KBM-7 (cell line): ENCODE measurements at places on chromosomes 2 and 18.

DNA sequence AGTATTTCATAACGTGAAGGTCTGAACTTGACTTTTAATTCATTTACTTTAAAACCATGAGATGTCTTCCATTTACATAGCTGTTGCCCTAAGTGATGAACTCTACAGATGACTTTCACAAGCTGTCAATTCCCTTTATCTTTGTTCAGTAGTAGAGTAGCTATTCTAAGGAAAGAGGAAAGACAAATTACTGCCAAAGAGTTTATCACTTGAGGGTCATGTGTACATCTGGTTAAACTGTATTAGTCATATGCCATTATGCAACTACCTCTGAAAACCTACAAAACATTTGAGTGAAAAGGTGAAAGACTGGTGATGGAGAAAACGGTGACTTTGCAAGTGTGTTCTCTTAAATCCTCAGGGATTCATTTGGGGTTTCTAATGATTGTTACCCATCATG is 763.9 kb downstream of the TMEM182 start:
- DNase-seq: no peak

GRCh38 chr2:109243526-109244303 is 114.7 kb downstream of the SH3RF3 start:
- no peak for DNase-seq

DNA sequence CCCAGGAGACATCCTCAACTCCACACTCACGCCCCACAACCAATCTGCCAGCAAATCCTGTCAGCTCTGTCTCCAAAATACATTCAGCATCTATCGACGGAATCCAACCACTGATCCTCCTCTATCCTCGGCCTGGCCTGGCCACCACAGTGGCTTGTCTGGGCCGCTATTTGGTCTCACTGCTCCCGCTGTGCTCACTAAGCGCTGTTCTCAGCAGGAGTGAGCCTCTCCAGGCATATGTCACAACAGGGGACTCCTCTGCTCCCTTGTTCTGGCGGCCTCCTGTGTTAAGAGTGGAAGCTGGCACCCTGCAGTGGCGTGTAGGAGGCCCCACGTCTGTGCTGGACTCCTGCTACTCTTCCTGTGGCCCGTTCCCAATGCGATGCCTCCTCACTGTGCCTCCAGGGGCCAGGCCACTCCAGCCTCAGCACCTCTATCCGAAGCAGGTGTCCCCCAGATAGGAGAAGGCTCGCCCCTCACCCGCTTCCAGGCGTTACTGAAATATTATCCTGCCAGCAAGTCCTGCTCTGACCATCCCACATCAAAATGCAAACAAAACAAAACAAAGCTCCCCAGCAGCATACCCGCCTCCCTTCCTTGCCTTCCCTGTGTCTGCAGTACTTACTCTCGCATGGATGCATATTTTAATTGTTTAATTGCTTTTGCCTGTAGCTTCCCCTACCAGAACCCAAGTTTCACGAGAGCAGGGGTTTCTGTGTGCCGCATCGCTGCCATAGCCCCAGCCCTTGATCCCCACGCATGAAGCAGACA is 39.9 kb downstream of the CENPO start:
- DNase-seq: no peak

DNA sequence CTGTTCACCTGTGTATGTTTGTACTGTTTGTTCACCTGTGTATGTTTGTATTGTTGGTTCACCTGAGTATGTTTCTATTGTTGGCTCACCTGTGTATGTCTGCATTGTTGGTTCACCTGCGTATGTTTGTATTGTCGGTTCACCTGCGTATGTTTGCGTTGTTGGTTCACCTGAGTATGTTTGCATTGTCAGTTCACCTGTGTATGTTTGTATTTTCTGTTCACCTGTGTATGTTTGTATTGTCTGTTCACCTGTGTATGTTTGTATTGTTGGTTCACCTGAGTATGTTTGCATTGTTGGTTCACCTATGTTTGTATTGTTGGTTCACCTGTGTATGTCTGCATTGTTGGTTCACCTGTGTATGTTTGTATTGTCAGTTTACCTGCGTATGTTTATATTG is 14.6 kb downstream of the ADI1 start:
- DNase-seq: no peak

GRCh38 chr2:43399515-43400264 is 173.3 kb upstream of the ZFP36L2 start:
- DNase-seq: no peak

DNA sequence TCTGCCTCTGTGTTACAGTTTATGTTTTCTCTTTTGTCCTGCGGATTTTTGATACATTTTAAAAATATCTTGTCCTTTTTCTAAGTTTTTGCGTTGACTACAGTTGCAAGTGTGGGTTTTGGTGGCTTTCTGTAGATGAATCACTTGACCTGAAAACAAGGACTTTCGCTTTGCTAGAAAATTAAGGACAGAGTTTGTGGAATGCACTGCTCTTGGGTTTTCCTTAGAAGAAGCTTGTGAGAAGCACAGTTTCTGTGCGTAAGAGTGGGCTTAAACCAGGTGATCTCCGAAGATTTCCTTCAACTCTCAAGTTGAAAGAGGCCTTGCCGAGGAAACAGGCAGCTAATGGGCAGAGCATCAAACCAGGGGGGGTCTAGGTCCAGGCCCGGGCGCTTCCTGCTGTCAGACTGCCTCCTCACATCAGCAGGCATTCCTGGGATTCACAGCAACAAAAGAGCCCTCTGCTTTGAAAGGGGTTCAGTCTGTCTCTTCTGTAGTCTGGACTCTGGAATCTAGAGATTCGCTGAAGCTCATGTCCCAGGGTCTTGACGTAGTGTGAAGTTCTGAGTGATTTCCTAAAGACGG is 17.3 kb downstream of the NCK2 start:
- DNase-seq: no peak

- DNase-seq: no peak
Observed at GRCh38 chr2:62765619-62766376, 60.3 kb downstream of the EHBP1 start.

DNA sequence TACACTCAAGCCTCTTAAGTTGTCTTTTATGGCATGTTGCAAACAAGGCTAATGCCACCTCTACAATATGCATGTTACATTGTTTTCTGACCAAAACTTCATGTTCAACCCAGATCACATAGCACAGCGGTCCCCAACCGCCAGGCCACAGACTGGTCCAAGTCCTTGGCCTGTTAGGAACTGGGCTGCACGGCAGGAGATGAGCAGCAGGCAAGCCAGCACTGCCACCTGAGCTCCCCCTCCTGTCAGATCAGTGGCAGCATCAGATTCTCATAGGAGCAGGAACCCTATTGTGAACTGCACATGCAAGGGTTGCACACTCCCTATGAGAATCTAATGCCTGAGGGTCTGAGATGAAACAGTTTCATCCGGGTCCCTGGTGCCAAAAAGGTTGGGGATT is 324.8 kb upstream of the CHAC2 start:
- no peak for DNase-seq

DNA sequence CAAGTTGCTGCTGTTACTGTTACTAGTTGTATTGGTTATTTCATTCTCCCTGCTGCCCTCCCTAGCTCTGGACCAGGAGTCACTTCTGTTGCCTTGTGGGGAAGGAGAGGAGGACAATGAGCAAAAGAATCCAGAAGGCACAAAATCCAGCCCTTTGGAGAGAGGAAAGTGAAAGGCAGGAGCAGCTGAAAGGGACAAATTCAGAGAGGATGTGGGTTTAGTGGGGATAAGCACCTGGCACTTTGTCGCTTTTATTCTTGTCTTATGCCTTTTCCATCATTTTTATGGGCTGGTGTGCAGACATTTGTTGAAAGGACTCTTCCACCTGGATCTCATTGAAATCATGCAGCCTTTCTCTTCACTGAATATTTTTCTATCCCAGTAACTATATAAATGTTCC is 24.3 kb upstream of the LTBP1 start:
- no peak for DNase-seq

DNA sequence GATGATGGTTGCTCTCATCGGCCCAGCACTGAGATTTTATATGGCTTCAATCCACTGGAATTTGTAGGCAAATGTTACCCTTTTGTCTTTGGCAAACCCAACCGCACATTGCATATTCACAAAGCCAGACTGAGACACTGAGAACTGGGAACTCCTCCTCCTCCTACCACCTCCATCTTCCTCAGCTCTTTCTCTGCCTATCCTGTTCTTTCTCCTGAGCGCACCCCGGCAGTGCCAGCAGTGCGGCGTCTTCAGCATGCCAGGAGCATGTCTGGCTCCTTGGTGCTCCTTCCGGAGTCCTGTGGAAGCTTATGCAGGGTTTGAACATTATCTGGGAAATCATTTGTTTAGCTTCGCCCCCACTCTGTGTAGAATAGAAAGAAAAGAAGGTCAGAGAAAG is 50.8 kb downstream of the TRIB2 start:
- DNase-seq: no peak

DNA sequence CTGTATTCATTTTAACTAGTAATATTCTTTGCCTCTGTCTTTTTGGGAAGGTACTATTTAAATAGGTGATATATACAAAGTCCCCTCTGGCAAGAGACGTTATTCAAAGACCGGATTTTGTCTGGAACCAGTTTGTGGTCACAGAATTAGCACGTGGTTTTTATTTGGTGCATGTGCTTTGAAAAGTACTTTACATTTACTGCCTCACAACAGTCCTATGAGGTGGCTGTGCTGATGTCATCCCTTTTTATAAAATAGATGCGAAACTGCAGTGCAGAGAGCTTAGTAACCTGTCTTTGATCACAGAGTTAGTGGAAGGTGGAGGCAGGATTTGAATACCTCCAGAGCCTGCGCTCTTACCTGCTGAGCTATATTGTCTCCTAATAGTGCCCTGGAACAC is 4.0 kb downstream of the LPIN1 start:
- DNase-seq: no peak

GRCh38 chr2:57877811-57878170 is 168.8 kb upstream of the VRK2 start:
- no peak for DNase-seq

- DNase-seq: no peak
Observed at GRCh38 chr18:57195341-57195740, 48.5 kb downstream of the BOD1L2 start.

DNA sequence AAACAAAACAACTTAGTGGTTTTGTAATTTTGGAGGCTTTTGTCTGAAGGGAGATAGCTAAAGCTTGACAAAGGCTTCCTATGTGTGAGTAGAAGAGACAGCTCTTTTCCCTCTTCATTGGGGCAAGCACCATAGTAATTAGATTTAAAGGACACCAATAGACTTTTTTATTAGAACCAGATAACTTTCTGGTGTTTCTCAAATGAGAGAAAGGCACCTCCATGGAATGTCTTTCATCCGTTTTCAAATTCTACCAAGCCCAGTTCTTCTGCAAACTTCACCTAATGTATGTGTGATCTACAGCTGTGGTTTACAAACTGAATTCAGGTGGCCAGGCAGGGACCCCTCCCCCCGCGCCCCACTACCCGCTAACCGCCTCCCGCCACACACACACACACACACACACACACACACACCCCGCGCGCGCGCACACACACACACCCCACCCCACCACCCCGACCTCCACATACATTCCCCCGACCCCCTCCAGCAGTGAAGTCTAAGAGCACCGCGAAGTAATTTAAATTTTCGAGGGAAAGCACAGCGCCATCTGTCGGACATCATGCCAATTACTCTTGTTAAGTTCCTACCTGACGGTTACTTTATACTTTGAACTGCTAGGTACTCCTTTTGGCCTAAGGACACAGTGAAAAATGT is 31.6 kb upstream of the PPP1R1C start:
- DNase-seq: peak; percentile 67

DNA sequence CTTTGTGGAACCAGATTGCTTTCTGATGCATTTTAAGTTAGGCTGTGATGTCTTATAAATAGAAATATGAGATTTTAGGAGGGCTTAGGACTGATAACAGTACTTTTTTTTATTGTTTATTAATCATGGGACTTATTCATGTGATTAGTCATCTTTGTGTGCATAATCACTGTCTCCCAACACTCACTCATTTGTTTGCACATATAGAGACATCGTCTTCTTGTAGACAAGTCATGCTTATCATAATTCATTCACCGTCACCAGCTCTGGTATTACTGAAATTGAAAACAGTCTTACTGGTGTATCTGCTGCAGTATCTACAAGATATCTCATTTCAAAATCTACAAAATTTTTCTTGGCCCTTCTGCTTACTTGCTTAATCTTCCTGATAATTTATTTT is 45.8 kb downstream of the WDR7 start:
- no peak for DNase-seq

DNA sequence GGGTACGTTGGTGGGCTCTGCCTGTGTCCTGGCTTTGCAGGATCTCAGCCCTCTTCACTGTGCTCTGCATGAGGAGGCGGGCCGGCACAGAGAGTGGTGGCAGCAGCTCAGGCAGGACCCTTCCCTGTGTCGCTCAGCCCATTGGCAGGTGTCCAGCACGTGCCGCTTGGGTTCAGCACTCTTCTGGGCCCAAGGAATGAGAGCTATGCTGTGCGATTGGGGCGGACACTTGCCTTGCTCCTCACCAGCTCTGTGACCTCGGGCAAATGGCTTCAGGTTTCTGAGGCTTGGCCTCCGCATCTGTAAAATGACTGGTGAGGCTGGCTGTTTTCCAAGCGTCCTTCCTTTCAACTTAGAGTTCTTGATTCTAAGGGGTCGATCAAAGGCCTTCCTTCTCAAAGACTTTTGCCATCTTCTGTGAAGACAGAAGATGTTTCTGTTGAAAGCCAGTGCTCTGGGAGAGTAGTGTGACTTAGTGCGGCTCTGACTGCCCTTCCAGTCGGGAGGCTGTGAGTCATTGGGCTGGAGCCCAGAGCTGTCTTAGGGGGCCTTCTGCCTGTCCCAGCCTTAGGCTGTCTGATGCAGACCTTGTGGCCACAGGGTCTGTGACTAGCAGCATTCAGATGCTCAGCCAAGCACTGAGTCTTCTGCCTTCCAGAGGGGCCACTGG is 35.6 kb downstream of the GLI2 start:
- no peak for DNase-seq

- no peak for DNase-seq
Observed at GRCh38 chr2:231308631-231309428, 86.7 kb upstream of the B3GNT7 start.

GRCh38 chr2:201220102-201220570 is 37.2 kb downstream of the CASP10 start:
- DNase-seq: peak; percentile 90

DNA sequence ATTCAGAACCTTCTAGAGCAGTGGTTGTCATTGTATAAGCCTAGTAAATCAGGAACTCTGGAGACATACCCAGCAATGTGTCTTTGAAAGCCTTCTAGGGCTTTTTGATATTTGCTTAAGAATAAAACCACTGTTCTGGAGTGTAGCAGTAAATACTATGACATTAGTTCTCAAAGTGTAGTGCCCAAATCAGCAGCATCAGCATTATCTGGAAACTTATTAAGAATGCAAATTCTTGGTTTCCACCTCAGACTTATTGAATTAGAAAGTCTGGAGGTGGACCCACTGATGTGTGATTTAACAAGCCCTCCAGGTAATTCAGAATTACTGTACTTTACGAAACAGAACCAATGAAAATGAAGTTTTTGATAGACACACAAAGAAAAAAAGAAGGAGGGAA is 509.7 kb downstream of the SUCLG1 start:
- no peak for DNase-seq
